Stimulated activated CD4-positive, alpha-beta T cell treated with anti-CD3 and anti-CD28 coated beads, Interleukin-1b, Interleukin-23, amount 100 ng/mL, for 24 hours (primary cell): ENCODE measurements at places on chromosomes 13 and 19.
A peak's percentile ranks its signal among the peaks of the same experiment; 100 is the strongest.

- DNase-seq, result peak; percentile 70
Observed at GRCh38 chr19:43555185-43555770, 20.0 kb downstream of the XRCC1 start.

GRCh38 chr19:38975861-38976271, 324 bp upstream of the FBXO17 start:
- DNase-seq, result no peak

DNA sequence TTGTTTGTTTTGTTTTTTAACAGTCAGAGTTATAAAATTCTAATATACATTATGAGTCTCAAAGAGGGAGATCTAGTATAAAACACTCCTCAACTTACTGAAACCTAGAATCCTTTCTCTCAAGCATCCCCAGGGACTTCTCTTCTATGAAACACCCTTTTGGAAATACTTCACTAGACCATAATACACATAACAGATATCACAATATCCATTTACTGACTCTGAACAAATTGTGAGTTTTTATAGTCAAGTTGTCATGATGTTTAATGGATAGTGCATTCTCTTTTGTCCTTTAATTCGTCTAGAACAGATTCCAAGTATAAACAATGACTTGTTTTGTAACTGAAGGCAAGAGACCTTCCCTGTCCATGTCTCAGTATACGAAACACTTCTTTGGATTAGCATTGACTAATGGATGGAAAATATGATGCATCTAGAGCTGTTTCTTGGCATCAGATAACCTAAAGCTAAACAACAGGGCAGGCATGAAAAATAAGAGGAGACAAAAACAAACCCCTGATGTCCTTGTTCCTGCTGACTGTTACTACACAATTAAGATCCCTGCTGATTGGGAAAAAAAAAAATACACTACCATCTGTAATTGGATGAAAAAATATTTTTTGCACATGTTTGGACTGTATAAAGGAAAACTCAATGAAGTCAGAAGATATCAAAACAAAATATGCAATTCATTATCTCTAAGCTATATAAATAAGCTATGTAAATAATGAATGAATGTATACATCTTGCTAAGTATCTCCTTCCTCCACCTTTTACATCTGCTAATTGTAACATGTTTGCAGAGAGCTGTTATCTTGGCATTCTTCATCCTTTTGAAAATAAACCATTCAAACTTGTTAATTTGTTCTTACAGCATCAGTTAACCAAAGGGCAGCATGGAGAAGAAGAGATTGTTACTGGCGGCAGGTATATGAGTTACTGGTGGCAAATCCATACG, 214.2 kb downstream of the LACC1 start:
- DNase-seq, result no peak

- no peak for DNase-seq
Observed at GRCh38 chr19:8017808-8018207, 12.4 kb upstream of the ELAVL1 start.

DNA sequence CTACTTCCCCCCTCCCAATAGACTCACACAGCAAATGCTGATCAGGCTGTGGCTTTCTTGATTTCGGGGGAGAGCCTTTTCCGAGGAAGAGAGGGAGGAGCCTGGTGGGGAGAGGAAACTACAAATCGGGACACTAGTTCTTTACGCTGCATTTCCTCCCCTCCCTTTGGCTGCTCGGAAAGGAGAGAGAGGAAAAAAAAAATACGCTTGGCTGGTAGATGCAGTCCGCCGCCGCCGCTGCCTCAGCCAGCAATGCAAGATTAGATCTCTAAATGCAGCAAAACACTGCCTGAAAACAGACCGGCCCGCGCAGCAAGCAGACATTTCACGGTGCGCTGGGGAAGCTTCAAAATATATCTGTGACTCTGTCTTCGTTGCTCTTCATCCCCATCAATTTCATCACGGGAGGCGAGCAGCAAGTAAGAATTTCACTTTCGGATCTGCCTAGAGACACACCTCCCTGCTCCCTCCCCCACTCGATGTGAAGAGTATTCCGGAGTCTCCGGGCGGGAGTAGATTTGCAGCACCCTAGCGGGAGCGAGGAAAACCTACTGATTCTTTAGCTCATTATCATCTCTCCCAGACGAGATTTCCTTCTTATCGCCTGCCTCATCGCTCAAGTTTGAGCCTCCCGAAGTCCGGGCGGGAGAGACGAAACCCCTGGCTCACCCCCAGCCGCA, at the start of gene PCDH17:
Gene PCDH17, plus strand, starts transcription at position 149 of the 680 bp plus-strand sequence. CDS start 803 bp downstream, outside the sequence.
- no peak for DNase-seq

DNA sequence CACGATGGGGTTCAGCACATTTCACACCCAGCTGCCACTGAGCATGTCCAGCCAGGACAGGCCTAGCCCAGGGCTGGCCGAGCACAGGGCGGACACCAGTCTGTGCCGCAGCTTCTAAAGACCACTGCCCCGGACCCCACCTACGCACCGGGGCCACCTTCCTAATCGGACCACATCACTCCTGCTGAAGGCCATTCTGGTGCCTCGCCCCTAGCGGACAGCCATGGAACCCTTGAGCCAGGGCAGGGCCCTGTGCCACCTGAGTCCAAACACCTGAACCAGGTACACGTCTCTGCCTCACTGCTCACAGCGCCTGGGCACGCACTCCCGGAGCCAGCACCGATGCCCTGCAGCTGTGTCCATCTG, 8.4 kb upstream of the C13orf46 start:
- DNase-seq, result no peak
